Substantia nigra (tissue), 51 donors: ENCODE measurements at places on chromosomes 4 and X.
A peak's percentile ranks its signal among the peaks of the same experiment; 100 is the strongest.

DNA sequence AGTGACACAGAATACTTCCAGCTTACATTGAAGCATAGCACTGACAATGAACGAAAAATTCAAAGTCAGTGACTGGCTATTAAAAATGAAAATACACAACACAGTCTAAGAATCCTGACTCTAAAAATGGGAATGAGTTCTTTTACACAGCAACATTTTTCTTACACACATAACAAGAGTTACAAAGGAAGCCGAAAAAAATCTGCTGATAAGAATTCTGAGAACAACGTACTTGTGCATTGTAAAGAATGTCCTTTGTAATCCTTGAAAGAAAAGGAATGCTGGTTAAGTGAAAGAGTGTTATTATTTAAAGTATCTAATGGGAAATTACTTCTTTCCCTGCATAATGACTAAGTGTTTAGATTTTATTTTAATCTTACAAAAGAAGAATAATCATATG is 199.4 kb downstream of the PRDM5 start:
- no peak for DNase-seq

- DNase-seq, result no peak
Observed at GRCh38 chr4:112361181-112361791, 64.1 kb downstream of the ALPK1 start.

- no peak for DNase-seq
Observed at GRCh38 chr4:48017108-48017571, 568 bp downstream of the NIPAL1 start.

GRCh38 chr4:152189451-152190179 is 346.3 kb downstream of the FBXW7 start:
- DNase-seq, result no peak

DNA sequence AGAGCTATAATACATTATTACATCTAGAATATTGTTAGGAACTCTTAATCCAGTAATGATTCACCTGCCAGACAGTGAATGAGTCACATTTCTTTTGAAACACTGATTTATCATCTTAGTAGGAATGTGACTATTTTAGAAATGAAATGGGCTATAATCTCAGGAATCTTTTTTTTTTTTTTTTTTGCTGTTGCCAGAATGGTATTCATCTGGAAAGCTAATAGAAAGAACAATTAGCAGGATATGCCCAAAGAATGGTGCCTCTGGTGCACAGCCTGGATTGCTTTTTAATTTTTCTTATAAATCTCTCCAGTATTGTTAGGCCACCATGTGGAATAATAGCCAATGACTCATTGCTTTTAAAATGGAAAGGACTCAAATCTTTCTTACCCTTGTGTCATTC is 181.1 kb upstream of the SMIM31 start:
- DNase-seq, result no peak

DNA sequence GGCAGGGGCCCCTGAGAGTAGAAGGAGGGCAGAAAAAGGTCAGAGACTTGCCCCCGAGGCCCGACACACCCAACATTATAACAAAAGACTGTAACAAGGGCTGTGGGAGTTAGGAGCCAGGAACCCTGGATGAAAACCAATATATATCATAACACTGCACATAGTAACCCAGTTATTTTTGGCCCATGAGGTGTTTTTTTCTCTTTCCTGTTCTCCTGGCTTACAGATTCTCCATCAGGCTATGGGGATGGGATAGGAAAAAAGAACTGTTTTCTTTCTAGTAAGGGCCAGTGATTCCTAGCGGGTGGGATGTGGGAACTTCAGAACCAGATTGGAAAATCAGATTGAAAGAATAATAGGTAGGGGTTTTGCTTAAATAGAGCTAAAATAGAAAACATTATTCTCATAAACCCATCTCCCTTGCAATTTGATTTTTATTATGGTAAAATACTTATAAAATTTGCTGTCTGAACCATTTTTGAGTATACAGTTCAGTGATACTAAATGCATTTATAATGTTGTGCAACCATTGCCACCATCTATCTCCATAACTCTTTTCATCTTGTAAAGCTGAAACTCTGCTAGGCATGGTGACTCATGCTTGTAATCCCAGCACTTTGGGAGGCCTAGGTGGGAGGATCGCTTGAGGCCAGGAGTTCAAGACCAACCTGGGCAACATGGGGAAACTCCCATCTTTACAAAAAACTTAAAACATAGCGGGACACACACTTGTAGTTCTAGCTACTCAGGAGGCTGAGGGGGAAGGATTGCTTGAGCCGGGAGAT is 33.5 kb downstream of the SNX25 start:
- DNase-seq, result no peak

DNA sequence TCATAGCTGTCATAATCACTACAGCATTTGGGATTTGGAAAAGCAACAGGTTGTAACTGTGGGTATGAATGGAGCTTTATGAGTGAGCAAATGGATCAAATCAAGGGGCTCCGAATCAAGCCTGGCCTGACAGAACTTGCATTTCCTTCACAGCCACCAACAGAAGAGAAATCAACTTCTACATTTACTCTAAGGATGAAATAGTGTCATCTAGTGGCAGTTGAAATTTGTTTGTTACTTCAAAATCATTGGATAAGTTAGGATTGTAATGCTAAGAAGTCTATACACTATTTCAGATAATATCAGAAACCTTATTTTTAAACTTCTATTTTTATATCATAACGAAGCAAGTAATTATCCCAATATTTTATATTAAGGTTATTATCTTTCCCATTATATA is 10.7 kb upstream of the WDR17 start:
- no peak for DNase-seq

GRCh38 chrX:84188320-84188834 is 378 bp upstream of the RPS6KA6 start:
- peak; percentile 13 for DNase-seq

DNA sequence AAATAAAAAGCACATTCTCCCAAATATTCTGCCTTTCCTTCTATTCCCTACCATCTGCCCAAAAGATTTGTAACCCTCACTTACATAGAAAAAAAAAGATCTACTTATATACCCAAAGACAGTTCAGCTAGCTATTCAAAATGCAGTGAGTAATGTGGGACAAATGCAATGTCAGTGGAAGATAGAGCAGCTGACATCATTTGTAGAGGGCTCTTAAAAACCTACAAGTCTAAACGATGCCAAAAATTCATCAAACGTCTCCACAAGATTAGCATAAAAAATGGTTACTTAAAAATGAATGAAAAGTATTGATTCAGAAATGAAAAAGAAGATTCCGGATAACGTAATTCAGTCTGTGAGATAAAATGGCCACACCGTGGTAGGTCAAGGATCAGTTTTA is 96.5 kb downstream of the ASB9 start:
- no peak for DNase-seq

GRCh38 chrX:105662248-105662647 is 160.1 kb upstream of the NRK start:
- no peak for DNase-seq

GRCh38 chrX:68717196-68717595 is 69.7 kb downstream of the STARD8 start:
- DNase-seq, result no peak

DNA sequence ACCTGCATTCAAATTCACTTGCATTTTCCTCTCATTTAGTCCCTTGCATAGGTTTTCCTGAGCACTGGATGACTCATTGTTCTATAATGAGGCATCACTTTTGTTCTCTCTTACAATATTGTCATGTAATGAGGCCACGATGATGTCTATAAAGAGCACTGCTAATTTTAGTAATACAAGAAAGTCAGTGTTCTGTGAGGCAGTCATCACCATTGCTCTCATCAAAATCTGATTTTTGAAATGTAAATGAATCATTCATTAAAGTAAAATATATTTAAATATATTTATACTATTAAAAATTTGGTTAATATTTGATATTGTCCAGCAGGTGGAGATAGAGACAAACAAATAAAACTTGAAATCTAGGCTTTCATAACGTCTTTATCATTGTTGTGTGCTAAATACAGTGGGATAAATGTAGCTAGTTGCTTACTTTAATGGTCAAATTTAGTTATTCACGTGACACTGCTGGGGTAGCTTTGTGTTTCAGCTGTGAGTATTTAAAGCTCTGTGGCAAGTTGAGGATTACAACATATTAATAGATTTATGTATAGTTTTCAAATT is 15.4 kb downstream of the HMGB2 start:
- DNase-seq, result no peak

DNA sequence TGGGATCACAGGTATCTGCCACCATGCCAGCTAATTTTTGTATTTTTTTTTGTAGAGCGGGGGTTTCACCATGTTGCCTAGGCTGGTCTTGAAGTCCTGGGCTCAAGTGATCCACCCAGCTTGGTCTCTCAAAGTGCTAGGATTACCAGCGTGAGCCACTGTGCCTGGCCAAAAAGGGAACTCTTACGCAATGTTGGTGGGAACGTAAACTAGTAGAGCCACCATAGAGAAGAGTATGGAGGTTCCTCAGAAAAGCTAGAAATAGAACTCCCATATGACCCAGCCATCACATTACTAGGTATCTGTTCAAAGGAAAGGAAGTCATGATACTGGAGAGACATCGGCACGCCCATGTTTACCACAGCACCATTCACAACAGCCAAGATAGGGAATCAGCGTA is 85.9 kb downstream of the PRKX start:
- no peak for DNase-seq

DNA sequence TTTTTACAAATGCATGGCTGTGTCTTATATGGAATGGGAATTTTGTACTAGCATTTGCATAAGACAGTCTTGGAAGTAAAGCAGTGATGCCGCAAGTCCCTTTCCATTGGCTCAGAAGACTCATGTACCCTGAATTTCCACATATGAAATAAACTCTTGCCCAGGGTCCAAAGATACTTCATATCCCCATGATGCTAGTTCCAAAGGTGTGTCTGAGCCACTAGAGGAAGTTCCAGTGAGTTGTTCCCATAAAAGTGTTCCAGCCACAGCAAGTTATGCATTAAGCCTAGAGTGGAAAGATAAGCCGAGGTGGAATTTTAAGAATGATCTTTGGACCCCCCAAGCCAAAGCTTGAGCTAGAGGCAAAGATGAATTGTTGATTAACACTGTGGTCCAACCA is 9.3 kb upstream of the CEP135 start:
- DNase-seq, result no peak

GRCh38 chr4:170243662-170244288 is 154.0 kb upstream of the AADAT start:
- no peak for DNase-seq

- no peak for DNase-seq
Observed at GRCh38 chr4:183287309-183287659, 32.8 kb downstream of the CLDN22 start.

- no peak for DNase-seq
Observed at GRCh38 chr4:926538-926937, 5.6 kb downstream of the GAK start.

- DNase-seq, result no peak
Observed at GRCh38 chr4:177118596-177118995, 191.1 kb upstream of the NEIL3 start.

DNA sequence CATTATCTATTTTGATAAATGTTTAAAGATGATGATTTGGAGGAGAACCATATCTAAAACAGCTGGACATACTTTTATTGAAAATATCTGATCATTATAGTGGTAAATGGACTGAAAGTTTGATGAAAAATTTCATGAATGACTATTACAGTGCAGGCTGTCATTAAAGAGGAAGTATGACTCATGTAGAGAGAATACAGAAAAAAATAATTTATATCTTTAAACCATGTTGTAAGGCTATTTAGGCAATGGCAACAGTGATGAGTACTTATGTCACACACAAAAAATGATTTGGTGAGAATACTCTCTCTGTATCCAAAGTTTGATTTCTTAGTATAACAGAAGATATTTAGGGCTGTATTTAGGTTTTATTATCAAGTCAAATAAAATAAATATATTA is 3.9 kb upstream of the GLRB start:
- no peak for DNase-seq

- DNase-seq, result no peak
Observed at GRCh38 chr4:19193274-19193981, 1058.3 kb upstream of the SLIT2 start.

GRCh38 chr4:95219109-95219508 is 329.7 kb downstream of the UNC5C start:
- no peak for DNase-seq

GRCh38 chr4:137065311-137065710 is 467.0 kb downstream of the PCDH18 start:
- no peak for DNase-seq

DNA sequence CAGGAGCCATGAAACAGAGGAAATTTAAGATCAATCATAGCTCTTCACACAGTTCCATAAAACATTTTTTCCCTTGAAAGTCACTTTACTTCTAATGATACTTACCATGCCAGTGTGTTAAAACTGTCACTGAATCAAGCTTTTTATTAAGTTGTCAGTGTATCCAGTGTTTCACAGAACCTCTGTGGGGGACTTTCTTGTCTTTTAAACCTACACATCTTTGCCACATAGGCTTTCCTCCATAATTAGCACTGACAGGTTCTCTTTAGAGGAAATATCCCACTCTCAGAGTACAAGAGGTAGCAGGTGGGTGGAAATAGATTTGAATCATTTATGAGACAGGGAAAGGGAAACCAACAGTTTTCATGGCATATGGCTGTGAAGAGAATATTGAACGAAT is 25.8 kb upstream of the DYNLT3 start:
- no peak for DNase-seq

- no peak for DNase-seq
Observed at GRCh38 chrX:76428243-76429130, 977 bp downstream of the MAGEE1 start.

DNA sequence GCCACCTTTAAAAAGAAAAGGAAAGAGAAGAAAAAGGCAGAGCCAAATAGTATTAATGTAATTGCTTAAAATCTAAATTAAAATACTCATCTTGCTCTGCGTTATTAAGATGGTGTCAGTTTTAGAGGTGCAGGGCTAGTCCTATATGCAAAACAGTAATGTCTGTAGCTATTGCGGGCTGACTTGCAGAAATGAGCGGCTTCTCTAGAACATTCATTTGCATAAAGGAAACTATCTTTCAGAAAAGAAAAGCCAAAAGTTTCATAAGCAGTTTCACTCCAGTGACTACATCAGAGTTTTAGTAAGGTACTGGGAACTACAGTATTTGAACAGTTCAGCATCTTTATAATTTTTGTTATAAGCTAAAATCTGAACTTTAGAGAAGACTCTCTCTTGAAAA is 6.0 kb downstream of the SMAD1 start:
- DNase-seq, result no peak

- no peak for DNase-seq
Observed at GRCh38 chr4:107718351-107718965, 1.6 kb downstream of the PAPSS1 start.

DNA sequence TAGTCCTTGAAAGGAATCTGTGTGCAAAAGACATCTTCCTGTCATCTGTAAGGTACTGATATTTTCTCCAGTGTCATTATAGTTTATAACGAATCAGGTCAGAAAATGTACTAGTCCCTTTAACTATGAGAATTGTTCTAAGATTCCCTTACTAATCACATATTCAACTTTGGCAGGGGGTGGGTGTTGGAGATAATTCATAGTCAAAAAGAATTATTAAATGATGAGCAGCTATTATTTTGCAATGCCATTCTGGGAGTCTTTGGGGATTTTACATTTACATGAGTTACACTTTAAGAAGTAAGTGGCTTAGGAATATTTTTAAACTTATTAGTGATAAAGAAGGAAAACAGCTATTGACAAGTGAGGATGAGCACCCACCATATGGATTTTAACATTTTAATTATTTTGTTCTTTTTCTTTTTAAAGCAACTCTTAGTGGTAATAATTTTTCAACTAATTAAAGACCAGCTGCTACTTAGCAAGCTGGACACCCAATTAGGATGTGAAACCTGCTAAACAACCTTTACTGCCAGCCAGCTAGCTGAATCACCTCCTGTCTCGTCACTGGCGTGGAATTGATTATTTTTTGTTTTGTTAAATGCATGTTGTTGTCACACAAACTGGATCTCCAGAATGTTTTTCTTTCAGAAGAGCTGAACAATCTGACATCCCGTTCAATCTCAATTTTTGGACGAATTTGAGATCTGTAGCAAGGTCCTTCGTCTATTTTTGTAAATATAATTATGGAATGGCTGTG is 219.2 kb downstream of the ARAP2 start:
- DNase-seq, result no peak
